Esophagus squamous epithelium (tissue), 5 donors: ENCODE measurements at places on chromosomes 11 and 22. TPM values are rescaled to one million over a fixed set of nuclear protein-coding genes. Genes with fewer than 3 reads are reported as not detected.

Gene GUCY1A2
- 0.61 TPM for total RNA-seq

- no peaks in the 10 kb centered on the region for H3K36me3 ChIP-seq
- no peak overlapping the region for H3K4me3 ChIP-seq
- no peaks in the 10 kb centered on the region for H3K4me1 ChIP-seq
- DNase-seq = no peak
- H3K27ac ChIP-seq = no peak overlapping the region
These were observed 218.2 kb upstream of the CCDC179 start for GRCh38 chr11:23078289-23078971.

GRCh38 chr11:57978686-57979531 lies 44.8 kb upstream of the OR9Q1 start:
- no peaks in the 10 kb centered on the region for H3K36me3 ChIP-seq
- no peak for DNase-seq
- no peak overlapping the region for H3K27ac ChIP-seq
- H3K27me3 ChIP-seq = no peaks in the 10 kb centered on the region
- H3K4me1 ChIP-seq = no peaks in the 10 kb centered on the region

DNA sequence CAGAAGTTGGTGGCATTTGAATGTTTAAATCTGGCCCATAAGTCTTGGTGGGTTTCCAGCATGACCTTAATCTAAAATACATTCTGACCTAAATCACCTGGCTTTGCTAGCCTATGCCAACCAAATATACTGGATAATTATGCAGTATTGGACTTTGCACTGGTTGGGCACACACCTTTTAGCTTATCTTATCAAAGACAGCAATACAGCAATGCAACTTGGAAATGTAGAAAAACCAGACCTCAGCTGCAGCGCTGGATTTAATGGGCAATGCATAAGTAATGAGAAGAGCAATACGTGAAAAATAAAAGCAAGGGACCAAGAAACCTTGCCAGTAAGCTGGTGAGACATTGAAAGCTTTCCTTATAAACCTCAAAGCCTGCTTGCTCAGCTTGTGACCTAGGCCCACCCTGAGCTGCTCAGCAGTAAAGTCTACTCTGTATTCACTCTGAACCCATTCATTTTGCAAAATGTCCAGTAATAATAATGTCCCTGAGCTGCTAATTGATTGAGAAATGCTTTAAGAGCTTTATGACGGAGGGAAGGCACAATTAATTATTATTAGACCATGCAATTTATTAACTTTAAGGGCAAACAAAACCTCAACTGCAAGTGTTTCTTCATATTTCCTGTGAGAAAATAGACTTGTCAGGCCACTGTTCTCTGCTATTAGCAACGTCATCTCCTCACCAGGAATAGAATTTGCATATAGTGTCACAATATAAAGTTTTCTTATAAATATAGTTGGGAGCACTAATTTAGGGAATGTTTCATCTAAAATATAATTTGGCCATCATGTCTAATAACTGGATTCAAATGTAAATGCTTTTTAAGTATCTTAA lies 49.4 kb upstream of the CEP295 start:
- H3K36me3 ChIP-seq = no peaks in the 10 kb centered on the region
- H3K4me3 ChIP-seq = no peak overlapping the region
- no peaks in the 10 kb centered on the region for H3K27me3 ChIP-seq
- no peaks in the 10 kb centered on the region for H3K4me1 ChIP-seq
- no peak overlapping the region for H3K27ac ChIP-seq

DNA sequence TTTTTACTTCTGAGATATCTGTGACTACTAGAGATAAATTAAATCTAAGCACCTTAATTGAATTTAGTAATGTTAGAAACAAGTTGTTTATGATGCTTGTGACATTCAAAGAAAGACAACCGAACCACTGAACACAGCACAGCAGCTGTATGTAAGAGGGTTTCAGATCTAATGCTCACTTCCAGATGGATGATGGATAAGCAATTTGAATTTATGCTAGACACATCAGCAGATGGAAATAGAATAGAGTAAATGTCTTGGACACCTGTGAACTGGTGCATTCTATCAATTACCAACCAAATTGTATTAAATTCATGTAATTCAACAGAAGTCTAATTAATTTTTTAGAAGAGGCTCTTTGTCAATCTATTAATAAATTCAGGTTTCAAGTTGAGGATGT lies 306.3 kb downstream of the CNTN5 start:
- no peak for DNase-seq
- H3K4me3 ChIP-seq = no peak overlapping the region
- H3K27me3 ChIP-seq = no peaks in the 10 kb centered on the region
- H3K27ac ChIP-seq = no peak overlapping the region
- no peaks in the 10 kb centered on the region for H3K4me1 ChIP-seq

Gene NFAM1
- total RNA-seq = 0.26 TPM

Gene CHEK1
- 5.3 TPM for total RNA-seq

Gene MUC2
- total RNA-seq = 0.04 TPM

DNA sequence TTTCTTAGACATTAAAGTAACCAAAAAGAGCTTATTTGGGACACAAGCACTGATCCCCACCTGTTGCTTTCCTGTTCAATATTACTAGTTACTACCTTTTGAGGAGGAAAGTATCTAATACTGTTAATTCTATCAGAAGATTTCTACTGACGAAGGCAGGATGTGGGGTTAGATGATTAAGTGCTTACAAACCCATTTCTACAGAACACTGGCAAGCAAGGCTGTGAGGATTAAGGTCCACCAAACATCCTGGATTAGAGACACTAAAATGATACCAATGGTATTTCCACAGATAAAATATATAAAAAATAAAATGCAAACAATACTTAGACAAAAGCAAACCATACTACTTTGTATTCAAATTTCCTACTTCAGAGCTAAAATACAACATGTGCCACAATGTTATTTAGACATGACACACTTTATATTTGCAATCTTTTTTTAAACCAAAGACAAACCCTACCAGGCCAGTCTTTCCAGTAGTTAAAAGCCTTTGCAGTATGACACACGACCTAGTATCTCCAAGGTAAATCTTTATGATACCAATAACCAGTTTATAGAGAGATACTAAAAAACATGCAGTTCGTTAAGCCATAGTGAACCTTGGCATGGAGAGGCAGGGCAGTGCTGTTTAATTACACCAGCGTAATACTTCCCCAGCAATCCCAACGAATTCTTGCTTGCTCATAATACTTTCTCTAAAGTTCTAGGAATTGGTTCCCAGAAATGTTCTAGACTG lies 71.2 kb upstream of the TP53AIP1 start:
- H3K4me1 ChIP-seq = peaks cover 42% of the 10 kb centered on the region
- no peaks in the 10 kb centered on the region for H3K27me3 ChIP-seq
- no peak overlapping the region for H3K4me3 ChIP-seq
- H3K27ac ChIP-seq = no peak overlapping the region
- no peaks in the 10 kb centered on the region for H3K36me3 ChIP-seq

Gene CHCHD10
- total RNA-seq = 12.4 TPM

- H3K27me3 ChIP-seq = no peaks in the 10 kb centered on the region
- DNase-seq = no peak
These were observed 37.5 kb upstream of the TSKU start for GRCh38 chr11:76745561-76746207.

GRCh38 chr11:105577641-105578040 lies 32.2 kb upstream of the GRIA4 start:
- H3K4me1 ChIP-seq = no peaks in the 10 kb centered on the region
- no peak overlapping the region for H3K4me3 ChIP-seq
- no peaks in the 10 kb centered on the region for H3K27me3 ChIP-seq
- no peak for DNase-seq
- H3K36me3 ChIP-seq = no peaks in the 10 kb centered on the region

DNA sequence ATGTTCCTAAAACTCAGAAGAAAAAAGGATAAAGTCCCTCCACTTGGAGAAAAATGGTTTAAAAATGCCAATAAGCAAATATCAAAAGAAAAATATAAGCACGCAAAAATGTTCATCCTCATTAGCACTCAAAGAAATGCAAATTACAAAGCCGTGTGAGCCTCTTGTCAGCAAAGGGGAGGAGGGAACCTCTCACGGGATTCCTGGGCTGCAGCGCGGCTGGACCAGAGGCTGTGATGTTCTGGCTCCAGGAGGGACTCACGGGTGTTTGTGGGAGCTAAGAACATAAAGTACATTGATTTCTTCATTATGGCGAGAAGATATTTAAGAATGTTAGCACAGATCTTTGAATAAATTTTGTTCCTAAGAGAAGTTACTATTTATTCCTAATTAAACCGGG lies 1451.2 kb downstream of the BRD1 start:
- no peak for DNase-seq
- H3K27me3 ChIP-seq = no peaks in the 10 kb centered on the region
- H3K4me3 ChIP-seq = no peak overlapping the region
- no peaks in the 10 kb centered on the region for H3K36me3 ChIP-seq
- no peaks in the 10 kb centered on the region for H3K4me1 ChIP-seq
